MCF 10A (cell line): ENCODE measurements at places on chromosomes 16 and 17.
A peak's percentile ranks its signal among the peaks of the same experiment; 100 is the strongest.

- no peak overlapping the region for H3K27ac ChIP-seq
- no peaks in the 10 kb centered on the region for H3K36me3 ChIP-seq
- no peak for DNase-seq
- no peak overlapping the region for H3K4me3 ChIP-seq
- peaks cover 18% of the 10 kb centered on the region for H3K27me3 ChIP-seq
Measured at GRCh38 chr17:45703348-45703747, 80.8 kb upstream of the CRHR1 start.

DNA sequence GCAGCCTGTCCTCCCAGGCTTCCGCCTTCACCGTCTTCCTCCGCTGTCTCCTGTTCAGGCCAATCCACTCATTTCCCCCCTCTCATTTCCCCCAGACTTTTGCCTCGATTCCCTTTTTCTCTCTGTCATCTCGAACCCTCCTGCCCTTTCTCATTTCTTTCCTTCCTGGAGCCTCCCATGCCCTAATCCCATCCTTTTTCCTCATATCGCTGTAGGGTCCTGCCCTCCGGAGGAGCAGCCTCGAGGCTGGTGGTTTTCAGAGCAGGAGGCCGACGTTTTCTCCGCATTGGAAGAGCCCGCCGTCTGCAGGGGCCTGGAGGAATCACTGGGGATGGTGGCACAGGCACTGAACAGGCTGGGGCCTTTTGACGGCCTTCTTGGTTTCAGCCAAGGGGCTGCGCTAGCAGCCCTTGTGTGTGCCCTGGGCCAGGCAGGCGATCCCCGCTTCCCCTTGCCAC lies 597 bp downstream of the OVCA2 start:
- H3K27me3 ChIP-seq: no peaks in the 10 kb centered on the region
- no peak for DNase-seq
- H3K36me3 ChIP-seq: peaks cover 43% of the 10 kb centered on the region

DNA sequence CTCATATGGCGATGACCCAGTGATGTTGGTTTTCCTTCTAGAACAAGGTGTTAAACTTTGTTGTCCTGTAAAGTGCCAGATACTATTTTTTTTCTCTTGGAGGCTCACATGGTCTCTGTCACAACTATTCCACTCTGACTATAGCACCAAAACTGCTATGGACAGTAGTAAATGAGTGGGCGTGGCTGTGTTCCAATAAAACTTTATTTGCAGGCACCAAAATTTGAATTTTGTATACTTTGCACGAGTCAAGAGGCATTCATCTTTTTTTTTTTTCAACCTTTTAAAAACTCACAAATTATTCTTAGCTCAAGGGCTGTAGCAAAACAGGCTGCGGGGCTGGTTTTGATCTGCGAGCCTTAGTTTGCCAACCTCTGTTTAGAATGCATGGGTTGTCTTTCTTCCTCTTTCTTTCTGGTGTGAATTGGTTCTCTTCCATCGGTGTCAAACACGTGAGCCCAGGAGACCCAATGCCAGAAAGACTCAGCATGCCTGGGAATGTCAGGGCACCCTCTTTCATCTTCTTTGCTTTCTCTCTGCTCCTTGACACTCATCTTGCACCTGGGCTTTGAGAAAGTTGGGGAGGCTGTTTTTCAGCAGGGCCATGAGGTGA lies 2.1 kb downstream of the SYT17 start:
- no peak overlapping the region for H3K4me3 ChIP-seq
- no peak overlapping the region for H3K27ac ChIP-seq
- peaks cover 30% of the 10 kb centered on the region for H3K27me3 ChIP-seq
- H3K4me1 ChIP-seq: no peaks in the 10 kb centered on the region
- H3K36me3 ChIP-seq: no peaks in the 10 kb centered on the region
- DNase-seq: no peak

DNA sequence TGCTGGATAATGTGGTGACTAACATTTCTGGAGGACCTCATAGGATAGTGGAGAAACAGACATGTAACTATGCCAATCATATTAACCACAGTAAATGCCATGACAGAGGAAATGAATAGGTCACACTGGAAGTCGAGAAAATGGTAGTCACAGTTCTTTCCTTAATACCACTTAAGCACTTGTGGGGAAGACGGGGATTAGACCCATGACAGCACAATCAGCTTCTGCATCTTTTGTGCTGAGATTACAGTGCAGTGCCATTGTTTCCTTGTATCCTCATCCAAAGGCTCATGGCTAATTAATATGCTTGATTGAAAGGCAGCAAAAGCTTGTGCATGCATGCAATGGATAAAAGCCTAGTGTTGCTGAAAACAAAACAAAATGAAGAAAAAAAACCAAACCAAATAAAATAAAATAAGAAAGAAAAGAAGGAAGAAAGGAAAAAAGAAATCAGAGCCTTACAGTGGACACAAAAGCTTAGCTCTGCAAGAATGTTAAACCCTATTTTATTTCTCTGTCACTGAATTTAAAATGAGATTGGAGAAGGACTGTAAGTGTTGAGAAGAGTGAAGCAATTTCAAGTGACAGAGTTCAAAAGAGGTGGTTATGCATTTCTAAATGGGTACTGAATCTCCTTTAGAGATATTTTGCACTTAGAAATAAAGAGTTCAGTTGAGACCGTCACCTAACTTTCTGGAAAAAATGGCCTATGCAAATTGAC lies 1011.9 kb downstream of the CDH8 start:
- H3K4me3 ChIP-seq: no peak overlapping the region
- H3K4me1 ChIP-seq: no peaks in the 10 kb centered on the region
- no peak overlapping the region for H3K27ac ChIP-seq
- peaks cover 39% of the 10 kb centered on the region for H3K27me3 ChIP-seq
- no peaks in the 10 kb centered on the region for H3K36me3 ChIP-seq

DNA sequence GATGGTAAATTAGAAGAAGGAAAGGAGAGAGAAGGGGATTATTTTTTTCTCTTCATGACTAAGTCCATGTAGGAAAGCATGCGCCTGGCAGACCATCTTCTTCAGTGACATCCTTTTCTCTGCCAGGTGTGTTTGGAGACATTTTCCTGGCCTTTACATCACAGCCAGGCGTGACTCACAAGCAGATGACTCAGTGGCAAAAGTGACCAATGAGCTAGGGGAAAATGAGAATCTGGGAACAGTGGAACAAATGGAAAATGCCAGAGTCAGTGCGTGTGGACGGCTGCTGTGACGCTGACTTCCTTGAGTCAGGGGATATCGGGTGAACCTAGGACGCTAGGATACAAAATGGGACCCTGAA lies 9.4 kb downstream of the KIAA0513 start:
- DNase-seq: peak; percentile 96
- H3K27ac ChIP-seq: peak overlapping the region; percentile 72
- peak overlapping the region; percentile 32 for H3K4me3 ChIP-seq
- H3K27me3 ChIP-seq: no peaks in the 10 kb centered on the region
- H3K4me1 ChIP-seq: peaks cover 16% of the 10 kb centered on the region

GRCh38 chr16:81465375-81465943 lies 20.9 kb downstream of the CMIP start:
- no peak overlapping the region for H3K27ac ChIP-seq
- H3K4me3 ChIP-seq: no peak overlapping the region
- H3K36me3 ChIP-seq: peaks cover 32% of the 10 kb centered on the region
- no peaks in the 10 kb centered on the region for H3K4me1 ChIP-seq
- DNase-seq: no peak

DNA sequence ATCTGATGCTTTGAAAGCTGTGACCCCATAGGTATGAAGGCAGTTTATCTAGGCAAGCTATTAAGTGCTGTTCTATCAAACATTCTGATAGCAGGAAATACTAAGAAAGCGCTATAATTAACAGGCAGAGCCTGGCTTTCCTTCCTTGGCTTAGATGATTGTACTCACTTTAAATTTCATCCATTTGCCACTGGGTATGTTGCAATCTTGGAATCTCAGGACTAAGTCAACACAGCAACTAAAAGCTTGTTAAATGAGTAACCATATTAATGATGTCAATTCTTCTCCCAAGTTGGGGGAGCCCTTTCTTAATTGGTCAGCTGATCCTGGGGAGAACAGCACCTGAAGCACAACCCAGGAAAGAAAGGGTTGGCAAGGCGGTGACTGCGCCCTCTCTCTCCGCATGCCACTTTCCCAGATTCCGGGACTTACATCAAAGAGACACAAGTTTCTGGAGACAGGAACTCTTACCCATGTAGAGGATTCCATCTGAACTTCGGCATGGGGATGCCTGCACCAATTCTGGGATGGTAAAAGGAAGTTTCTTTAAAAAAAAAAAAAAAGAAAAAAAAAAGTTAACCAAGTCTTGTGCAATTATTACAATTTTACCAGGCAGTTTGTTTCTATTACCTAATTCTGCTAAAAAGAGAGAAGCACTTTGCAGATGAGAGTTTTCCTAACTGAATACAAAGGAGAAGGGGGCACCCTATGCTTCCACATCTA lies 54.4 kb upstream of the ICAM2 start:
- peaks cover 20% of the 10 kb centered on the region for H3K4me1 ChIP-seq
- H3K27me3 ChIP-seq: no peaks in the 10 kb centered on the region
- H3K36me3 ChIP-seq: peaks cover 83% of the 10 kb centered on the region
- peak overlapping the region; percentile 79 for H3K27ac ChIP-seq
- DNase-seq: peak; percentile 88

- H3K4me3 ChIP-seq: no peak overlapping the region
- peaks cover 4% of the 10 kb centered on the region for H3K27me3 ChIP-seq
- no peaks in the 10 kb centered on the region for H3K4me1 ChIP-seq
Measured at GRCh38 chr16:49635009-49635350, 220.9 kb downstream of the ZNF423 start.

GRCh38 chr16:2033057-2033908 lies 6.6 kb downstream of the NHERF2 start:
- no peak overlapping the region for H3K27ac ChIP-seq
- no peaks in the 10 kb centered on the region for H3K27me3 ChIP-seq
- no peak overlapping the region for H3K4me3 ChIP-seq
- H3K36me3 ChIP-seq: peaks cover 7% of the 10 kb centered on the region

DNA sequence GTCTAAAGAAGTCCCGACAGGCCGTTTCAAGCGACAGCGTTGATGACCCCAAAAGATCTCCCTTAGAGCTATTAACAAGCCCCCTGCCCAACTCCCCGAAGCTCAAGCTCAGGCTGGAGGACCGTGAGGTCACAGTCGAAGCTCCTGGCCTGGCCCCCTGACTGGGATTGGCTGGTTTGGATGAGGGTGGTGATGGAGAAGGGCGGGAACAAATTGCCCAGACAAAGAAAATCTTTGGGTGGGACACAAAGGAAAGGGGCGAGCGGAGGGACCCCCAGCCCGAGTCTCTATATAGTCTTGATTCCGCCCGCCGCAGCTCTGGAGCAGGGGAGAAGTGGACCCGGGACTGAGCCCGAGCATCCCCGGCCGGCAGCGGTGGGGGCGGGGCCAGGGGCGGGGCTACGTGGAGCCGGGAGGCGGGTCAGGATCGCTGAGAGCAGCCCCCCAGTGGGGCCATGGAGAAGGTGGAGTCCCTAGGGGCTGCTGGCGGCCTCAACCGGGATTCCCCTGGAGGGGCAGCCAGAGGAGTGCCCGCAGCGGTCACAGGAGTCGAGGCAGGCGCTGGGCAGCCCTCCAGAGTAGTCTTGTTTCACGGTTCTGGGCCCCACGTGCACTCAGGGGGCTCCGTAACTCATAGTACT lies 982 bp upstream of the NEURL4 start:
- H3K4me1 ChIP-seq: peaks cover 15% of the 10 kb centered on the region
- H3K4me3 ChIP-seq: peak overlapping the region; percentile 99
- peak; percentile 81 for DNase-seq
- H3K36me3 ChIP-seq: peaks cover 20% of the 10 kb centered on the region
- H3K27ac ChIP-seq: peak overlapping the region; percentile 96
- H3K27me3 ChIP-seq: no peaks in the 10 kb centered on the region

- H3K27me3 ChIP-seq: no peaks in the 10 kb centered on the region
- H3K27ac ChIP-seq: no peak overlapping the region
- peaks cover 10% of the 10 kb centered on the region for H3K4me1 ChIP-seq
- DNase-seq: no peak
- H3K36me3 ChIP-seq: peaks cover 9% of the 10 kb centered on the region
- no peak overlapping the region for H3K4me3 ChIP-seq
Measured at GRCh38 chr17:78889531-78889930, 13.5 kb downstream of the CEP295NL start.

DNA sequence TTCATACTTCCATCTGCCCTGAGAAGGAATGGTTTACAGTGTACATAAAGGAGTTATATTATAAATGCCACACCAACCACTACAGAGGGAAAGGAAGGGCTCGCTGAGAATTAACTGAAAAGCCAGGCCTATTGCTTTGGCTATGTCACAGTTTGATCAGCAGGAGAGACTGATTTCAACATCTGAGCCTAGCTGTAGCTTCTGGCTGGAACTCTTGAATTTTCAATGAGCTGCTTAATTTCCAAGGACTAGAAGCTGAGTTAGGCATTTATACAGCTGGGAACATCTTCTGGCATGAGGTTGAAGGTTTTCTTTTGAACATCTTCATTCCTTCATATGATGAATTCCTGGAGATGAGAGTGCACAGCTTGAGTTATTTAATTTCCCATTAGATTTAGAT lies 47.6 kb upstream of the GNAO1 start:
- H3K27ac ChIP-seq: no peak overlapping the region
- H3K36me3 ChIP-seq: no peaks in the 10 kb centered on the region
- H3K4me3 ChIP-seq: no peak overlapping the region
- no peaks in the 10 kb centered on the region for H3K4me1 ChIP-seq
- no peak for DNase-seq

GRCh38 chr17:82932518-82933310 lies 92.9 kb upstream of the ZNF750 start:
- peaks cover 63% of the 10 kb centered on the region for H3K36me3 ChIP-seq
- DNase-seq: no peak
- peaks cover 6% of the 10 kb centered on the region for H3K4me1 ChIP-seq
- H3K4me3 ChIP-seq: no peak overlapping the region
- H3K27ac ChIP-seq: no peak overlapping the region
- H3K27me3 ChIP-seq: no peaks in the 10 kb centered on the region

DNA sequence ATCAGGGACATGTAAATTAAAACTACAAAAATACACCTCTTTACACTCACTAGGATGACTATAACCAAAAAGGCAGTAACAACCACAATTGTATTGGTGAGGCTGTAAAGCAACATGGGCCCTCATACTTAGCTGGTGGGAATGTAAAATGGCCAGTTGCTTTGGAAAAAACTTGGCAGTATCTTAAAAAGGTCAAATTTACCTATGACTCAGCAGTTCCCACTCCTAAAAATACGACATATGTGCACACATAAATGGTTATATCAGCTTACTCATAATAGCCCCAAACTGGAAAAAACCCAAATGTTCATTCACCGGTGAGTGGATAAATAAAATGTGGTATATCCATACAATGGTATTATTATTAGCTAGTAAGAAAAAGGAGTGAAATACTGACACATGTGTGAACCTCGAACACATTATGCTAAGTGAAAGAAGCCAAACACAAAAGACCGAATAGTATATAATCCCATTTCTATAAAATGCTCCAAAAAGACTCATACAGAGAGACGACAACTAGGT lies 391.4 kb downstream of the NPIPA8 start:
- no peaks in the 10 kb centered on the region for H3K36me3 ChIP-seq
- no peaks in the 10 kb centered on the region for H3K27me3 ChIP-seq
- H3K4me1 ChIP-seq: no peaks in the 10 kb centered on the region
- no peak overlapping the region for H3K4me3 ChIP-seq
- DNase-seq: no peak

- peaks cover 48% of the 10 kb centered on the region for H3K36me3 ChIP-seq
- no peaks in the 10 kb centered on the region for H3K27me3 ChIP-seq
- peaks cover 40% of the 10 kb centered on the region for H3K4me1 ChIP-seq
- peak overlapping the region; percentile 49 for H3K4me3 ChIP-seq
- peak; percentile 52 for DNase-seq
Measured at GRCh38 chr17:65039336-65039988, 17.1 kb downstream of the GNA13 start.

GRCh38 chr16:50442221-50442620 lies 73.4 kb upstream of the BRD7 start:
- no peak overlapping the region for H3K4me3 ChIP-seq
- H3K27ac ChIP-seq: no peak overlapping the region
- no peaks in the 10 kb centered on the region for H3K4me1 ChIP-seq
- H3K36me3 ChIP-seq: peaks cover 7% of the 10 kb centered on the region
- no peak for DNase-seq

GRCh38 chr16:85190572-85190971 lies 78.3 kb upstream of the CIBAR2 start:
- H3K4me3 ChIP-seq: no peak overlapping the region
- H3K36me3 ChIP-seq: peaks cover 2% of the 10 kb centered on the region
- H3K4me1 ChIP-seq: peaks cover 7% of the 10 kb centered on the region
- no peak overlapping the region for H3K27ac ChIP-seq
- no peak for DNase-seq
